CD4-positive, alpha-beta memory T cell (primary cell): ENCODE measurements at places on chromosomes 12 and 14. TPM values are rescaled to one million over a fixed set of nuclear protein-coding genes. Genes with fewer than 3 reads are reported as not detected.

Gene NANOG
- not detected for total RNA-seq

Gene ENDOU
- total RNA-seq = not detected

Gene CMA1
- total RNA-seq = not detected

Gene PLEKHG3
- 56.5 TPM for total RNA-seq

Gene CCDC177
- not detected for total RNA-seq
